ENCODE measurements at places on chromosomes 12 and 14.

GRCh38 chr14:61764342-61765122 lies 2.3 kb downstream of the SNAPC1 start:
- no peak for DNase-seq

GRCh38 chr12:88327276-88327675 lies 185.2 kb downstream of the TMTC3 start:
- no peak for DNase-seq

DNA sequence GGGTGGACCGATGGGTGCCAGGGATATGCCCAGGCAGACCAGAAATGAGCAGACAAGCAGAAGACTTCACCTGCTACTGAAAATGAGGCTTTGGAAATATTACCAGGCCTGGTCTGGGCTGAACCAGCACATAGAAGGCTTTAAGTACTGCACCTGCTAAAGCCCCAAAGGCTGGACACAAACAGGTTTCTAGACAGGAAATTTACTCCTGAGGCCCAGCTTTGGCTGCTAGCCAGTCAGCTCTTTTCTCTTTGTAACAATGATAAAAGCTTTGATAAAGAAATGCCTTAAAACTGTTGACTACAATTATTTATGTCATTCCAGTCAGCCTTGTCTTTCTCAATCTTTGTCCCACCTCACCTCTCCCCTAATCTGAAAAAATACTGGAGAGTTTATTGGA lies 228.9 kb upstream of the EGLN3 start:
- no peak for DNase-seq

- DNase-seq: no peak
Measured at GRCh38 chr12:117645473-117645872, 284.0 kb upstream of the NOS1 start.

GRCh38 chr12:49684310-49684854 lies 22.8 kb downstream of the FMNL3 start:
- no peak for DNase-seq

- DNase-seq: no peak
Measured at GRCh38 chr12:116053479-116054200, 223.9 kb downstream of the MED13L start.

GRCh38 chr12:121713257-121713777 lies 765 bp downstream of the TMEM120B start:
- DNase-seq: no peak

- DNase-seq: no peak
Measured at GRCh38 chr14:102915292-102916110, 7.0 kb upstream of the AMN start.

GRCh38 chr12:105225505-105226015 lies 10.4 kb downstream of the APPL2 start:
- DNase-seq: no peak

DNA sequence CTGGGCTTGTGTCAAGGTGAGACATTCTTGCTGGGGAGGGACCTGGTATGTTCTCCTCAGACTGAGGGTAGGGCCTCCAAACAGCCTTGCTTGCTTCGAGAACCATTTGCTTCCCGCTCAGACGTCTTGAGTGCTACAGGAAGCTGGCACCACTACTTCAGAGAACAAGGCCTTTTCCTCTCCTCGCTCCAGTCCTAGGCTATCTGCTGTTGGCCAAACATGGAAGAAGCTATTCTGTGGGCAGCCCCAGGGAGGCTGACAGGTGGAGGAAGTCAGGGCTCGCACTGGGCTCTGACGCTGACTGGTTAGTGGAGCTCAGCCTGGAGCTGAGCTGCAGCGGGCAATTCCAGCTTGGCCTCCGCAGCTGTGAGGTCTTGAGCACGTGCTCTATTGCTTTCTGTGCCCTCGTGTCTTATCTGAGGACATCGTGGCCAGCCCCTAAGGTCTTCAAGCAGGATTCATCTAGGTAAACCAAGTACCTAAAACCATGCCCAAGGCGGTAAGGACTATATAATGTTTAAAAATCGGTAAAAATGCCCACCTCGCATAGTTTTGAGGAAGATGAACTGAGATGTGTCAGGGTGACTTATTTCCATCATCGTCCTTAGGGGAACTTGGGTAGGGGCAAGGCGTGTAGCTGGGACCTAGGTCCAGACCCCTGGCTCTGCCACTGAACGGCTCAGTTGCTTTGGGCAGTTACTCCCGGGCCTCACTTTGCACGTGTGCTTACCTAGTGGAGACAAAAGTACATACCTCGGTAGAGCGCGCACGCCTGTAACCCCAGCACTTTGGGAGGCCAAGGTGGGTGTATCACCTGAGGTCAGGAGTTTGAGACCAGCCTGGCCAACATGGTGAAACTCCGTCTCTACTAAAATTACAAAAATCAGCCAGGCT lies 4.3 kb downstream of the GAPDH start:
- DNase-seq: no peak

DNA sequence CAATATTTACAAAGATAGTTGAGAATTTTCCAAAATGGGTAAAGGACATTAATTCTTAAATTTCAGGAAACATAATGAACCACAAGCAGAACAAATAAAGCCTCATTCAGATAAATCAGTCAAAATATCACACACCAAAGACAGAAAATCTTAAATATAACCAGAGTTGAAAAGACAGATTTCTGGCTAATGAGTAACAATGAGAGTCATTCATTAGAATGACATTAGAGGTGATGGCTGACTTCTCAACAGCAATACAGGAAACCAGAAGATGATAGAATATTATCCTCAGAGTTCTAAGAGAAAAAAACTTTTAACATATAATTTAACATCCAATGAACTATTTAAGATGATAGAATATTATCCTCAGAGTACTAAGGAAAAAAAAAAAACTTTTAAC lies 124.2 kb downstream of the DENND5B start:
- DNase-seq: no peak

DNA sequence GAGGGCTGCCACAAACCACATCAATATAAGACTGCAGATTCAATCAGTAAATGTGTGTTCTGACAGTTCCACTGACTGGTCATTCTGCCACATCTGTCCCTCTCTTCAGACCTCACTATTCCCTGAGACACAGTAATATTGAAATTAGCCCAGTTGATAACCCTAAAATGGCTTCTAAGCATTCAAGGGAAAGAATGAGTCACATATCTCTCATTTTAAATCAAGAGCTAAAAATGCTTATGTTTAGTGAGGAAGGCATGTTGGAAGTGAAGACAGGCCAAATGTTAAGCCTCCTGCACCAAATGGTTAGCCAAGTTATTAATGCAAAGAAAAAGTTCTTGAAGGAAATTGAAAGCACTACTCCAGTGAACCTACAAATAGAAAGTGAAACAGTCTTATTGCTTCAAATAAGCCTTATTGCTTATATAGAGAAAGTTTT lies 24.5 kb upstream of the KIF21A start:
- no peak for DNase-seq

DNA sequence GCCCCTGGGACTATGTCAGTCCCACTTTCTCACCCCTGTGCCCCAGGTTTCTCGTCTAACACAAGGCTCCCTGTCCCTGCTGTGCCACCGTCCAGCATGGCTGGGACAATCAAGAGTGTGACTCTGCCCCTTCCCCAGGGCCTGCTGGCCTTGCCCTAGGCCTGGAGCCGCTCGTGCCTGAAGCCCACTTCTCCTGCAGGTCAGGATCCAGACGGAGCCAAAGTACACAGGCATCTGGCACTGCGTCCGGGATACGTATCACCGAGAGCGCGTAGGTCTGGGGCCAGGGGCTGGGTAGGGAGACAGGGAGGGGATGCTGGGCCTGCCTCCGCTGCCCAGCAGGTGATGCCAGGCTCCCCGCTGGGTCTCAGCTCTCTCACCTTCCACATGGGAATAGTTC lies 2.8 kb downstream of the SLC25A47 start:
- DNase-seq: no peak

DNA sequence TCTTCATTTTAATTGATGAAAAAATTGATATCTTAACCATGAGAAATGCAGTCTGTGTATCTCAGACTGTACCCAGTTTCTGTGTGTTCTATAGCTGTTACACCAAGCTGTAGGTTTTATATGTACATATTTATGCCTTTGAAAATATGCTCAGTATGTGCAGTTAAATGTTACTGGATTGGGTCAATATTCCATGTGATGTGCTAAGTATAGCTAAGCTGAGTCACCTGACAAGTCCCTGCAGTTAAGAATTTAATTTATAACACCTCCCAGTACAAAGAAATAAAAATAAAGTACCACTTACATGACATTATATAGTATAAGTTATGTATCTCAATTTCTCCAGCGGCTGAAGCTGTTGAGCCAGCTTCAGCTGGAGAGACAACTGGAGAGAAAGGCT lies 984.0 kb downstream of the GALC start:
- DNase-seq: no peak

DNA sequence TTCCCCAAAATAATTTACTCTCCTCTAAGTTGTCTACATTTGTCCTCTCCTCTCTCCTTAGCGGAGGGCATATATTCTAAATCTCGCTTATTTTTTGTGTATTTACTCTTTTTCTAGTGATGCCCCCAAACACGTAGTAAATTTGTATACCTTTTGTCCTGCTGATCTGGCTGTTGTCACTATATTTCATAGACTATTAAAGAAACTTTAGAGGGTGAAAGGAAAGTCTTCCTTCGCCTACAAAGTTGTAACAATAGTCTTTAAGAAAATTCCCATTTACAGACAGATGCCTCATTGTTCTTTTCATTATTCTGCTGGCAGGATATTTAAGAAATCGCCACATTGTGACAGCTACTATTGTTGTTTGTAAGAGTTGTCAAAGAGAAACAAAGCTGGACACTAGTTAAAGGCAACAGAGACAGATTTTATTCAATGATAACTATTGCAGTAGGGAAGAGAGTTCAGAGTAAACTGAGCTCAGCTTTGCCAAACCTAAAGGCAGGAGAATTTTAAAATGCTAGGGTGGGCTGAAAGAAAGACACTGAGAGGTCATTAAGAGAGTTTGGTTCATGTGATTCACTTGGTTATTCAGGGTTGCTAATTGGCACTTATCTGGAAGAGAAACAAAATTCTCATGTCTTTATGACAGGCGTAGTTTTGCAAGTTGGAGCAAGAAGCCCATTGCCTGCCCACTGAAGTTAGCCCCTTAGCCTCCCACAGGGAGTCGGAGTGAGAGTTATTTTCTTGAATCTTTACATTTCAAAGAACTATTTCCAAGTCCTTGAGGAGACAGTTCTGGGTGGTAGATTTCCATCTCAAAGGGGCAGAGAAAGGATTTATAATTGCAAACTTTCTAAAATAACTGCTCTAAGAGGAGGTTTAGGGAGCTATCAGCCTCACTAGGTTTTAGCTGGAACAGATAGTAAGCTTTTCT lies 1272.5 kb upstream of the SEL1L start:
- DNase-seq: no peak

DNA sequence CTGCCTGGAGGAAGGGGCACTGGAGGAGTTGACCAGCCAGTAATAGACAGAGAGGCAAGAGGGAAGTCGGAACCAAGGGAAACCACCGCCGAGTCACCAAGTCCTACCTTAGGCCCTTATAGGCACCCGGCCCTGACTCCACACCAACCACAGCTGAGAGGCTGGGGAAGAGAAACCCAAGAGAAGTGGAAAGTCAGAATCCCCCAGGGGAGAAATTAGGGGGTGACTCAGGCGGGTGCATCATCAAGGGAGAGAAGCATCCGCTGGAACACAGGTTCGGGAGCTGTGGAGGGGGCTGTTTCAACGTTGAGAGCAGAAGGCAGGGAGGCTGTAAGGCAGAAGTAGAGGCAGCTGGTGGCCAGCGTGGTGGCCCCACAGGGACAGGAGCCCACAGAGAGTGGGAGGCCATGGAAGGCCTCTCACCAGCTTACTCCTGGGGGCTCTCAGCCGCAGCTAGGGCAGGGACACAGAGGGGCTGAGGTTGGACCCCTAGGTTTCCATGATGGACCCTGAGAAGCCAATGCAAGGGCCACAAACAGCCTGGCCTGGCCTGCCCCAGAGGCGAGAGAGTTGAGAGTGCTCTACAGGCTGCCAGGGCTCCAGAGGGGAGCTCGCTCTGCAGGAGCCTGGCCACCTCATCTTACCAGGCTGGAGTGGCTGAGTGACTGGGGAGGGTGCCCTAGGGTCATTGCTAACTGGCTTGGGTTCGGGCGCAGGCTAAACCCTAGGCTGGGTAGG lies 1.4 kb upstream of the TRMT61A start:
- no peak for DNase-seq

GRCh38 chr12:34126239-34126641 lies 103.9 kb downstream of the ALG10 start:
- DNase-seq: no peak

GRCh38 chr12:12349711-12350665 lies at the start of gene MANSC1:
MANSC1 (minus strand) TSS chr12:12350242; CDS start chr12:12343314, 6,928 bp downstream.
- DNase-seq: no peak

DNA sequence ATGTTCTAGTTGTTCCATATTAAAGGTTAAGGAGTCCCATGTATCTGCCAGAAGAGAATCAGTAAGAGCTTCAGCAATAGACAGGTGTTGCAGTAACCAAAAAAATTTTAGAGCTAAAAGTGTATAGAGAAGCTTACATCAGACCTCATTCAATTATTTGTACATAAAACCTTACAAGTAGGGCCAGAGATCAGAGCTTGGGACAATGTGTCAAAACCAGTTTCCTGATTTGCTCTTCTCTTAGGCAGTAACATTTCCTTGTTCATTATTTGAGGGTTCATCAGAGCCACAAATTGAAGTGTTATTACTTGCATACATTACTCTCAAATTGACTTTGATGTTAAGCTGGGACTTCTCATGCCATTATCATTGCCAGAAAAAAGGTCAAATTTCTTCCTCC lies 55.5 kb upstream of the ATXN7L3B start:
- DNase-seq: no peak

GRCh38 chr14:49962621-49963020 lies 69.7 kb downstream of the ARF6 start:
- no peak for DNase-seq

DNA sequence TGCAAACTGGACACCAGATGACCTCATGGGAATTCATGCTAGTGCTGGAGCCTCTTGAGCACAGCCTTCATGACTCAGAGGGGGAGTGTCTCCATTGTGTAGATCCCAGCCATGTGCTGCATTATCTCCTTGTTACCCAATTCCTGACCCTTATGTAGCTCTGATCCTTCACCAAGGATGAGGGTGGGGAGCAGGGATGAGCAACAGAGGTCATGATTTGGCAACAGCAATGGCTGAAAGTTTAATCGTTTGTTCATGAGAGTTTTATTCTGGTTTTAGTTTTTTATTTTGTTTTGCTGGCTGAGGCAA lies 9.5 kb upstream of the BDKRB1 start:
- no peak for DNase-seq

GRCh38 chr14:56808383-56809269 lies 1.7 kb downstream of the OTX2 start:
- no peak for DNase-seq

GRCh38 chr14:95360828-95361227 lies 41.1 kb upstream of the CLMN start:
- no peak for DNase-seq

- DNase-seq: no peak
Measured at GRCh38 chr14:77111021-77111420, 13.0 kb downstream of the CIPC start.
